ENCODE measurements at places on chromosomes 6 and 20. TPM values are rescaled to one million over a fixed set of nuclear protein-coding genes. Genes with fewer than 3 reads are reported as not detected.

LY6G6F gene
- total RNA-seq: not detected

SYS1 gene
- total RNA-seq: 28.0 TPM

CDH26 gene
- total RNA-seq: 1.6 TPM

PTPRT gene
- total RNA-seq: not detected

DNA sequence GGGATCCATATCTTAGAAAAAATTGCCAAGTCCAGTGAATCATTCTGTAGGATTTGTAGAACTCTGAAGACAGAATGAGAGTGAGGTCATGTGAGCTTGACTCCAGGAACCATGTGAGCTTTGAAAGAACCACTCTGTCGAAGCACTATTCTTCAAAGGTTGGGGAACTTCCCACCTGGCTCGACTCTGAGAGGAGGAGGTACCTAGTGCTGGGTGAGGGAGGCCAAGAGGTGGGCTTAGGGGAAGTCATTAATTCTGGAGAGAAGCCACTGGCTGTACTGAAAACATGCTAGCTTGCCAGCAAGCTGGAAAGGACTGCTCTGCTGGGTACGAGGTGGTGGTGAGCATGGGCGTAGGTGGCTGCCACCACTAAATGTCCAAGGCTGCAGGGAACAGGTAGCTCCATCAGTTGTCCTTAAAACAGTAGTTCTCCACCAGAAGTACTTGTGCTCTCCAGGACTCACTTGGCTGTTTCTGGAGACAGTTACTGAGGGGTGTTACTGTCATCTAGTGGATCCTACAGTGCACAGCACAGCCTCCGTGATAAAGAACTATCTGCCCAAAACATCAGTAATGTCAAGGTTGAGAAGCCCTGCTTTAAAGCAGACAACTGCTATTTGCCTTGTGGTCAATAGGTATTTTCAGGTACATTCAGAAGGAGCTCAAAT lies 34.7 kb upstream of the SYNJ2 start:
- no peak for DNase-seq

DNA sequence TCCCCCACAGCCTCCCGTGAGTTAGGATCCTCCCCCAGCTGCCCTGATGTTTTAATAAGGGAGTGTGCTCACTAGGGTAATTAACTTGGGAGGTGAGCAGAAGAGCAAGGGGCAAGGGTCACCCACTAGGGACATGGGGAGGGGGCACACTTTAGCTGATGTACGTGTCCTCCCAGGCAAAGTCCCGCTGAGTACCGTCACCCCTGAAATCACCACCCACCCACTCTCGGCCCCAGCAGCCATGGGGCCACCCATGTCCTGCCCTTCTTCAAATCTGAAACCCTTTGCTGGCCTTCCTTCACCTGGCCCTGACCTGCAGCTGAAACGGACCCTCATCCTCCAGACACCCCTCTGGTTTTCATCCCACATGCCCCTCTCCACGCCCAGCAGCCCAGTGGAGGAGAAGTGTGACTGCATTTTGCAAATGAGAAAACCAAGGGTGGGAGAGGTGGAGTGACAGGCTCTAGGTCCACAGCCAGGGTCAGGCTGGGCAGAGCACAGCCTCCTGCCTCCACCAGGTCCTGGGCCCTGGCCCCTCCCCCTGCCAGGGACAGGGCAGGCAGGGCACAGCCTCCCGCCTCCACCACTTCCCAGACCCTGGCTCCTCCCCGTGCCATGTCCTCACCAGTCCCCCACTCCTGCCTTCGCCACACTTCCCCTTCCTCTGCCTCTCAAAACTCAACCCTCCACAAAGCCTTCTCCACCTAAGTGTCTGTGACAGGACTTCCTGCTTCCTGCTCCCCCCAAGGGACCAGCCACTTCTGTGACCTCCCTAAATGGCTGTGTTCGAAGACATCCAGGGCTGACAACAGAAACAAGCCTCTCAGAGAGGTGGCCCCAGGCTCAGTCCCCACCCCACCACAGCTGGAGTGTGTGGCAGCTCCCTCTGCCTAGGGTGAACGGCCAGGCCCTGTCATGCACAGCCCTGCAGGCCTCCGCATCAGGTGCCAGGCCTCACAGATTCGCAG lies 15.1 kb downstream of the ACSS1 start:
- peak; percentile 11 for DNase-seq

DNA sequence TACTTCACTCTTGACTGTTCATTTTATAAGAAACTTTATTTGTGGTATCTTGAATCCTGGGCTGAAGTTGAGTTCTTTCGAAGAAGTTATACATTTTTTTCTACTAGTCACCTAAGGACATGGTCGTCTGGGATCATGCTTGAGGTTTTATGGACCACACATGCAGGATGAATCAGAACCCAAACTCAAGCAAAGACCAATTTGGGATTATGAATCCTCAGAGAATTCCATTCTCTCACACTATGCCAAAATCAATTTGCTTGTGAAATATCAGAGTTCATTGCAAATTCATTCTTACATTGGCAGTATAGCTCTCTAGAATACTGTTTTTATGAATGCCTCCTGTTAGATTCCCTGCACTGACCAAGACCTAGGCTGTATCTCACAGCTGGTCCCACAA lies 114.3 kb upstream of the HDAC2 start:
- no peak for DNase-seq

DNA sequence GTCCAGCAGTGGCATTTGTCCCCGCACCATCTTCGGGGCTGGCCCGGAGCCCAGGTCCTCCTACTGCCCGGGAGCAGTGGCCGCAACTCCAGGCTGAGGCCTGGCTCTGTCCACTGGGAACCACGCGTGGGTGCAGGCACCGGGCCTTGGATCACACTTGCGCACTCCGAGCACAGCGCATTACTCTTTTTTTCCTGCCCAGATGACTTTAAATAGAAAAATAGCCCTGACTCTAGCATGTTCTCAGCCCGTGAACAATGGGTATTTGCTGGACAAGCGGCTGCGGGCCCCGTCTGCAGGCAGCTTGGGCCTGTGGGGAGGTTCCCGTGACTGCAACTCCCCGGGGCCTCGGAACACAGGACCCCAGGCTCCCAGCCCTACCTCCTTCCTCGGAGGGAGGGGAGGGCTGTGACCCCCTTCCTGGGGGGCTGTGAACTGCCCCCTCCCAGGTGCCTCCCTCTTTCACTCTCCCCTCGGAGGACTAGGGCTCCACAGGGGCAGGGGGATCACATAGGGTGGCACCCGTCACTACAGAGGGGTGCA lies 162.2 kb downstream of the TBXT start:
- no peak for DNase-seq

GRCh38 chr6:83592770-83593394 lies 80.5 kb downstream of the PRSS35 start:
- DNase-seq: no peak

GRCh38 chr6:144655376-144655775 lies 370.2 kb downstream of the UTRN start:
- no peak for DNase-seq

- DNase-seq: no peak
Observed at GRCh38 chr6:47221565-47221964, 88.1 kb downstream of the TNFRSF21 start.

- DNase-seq: no peak
Observed at GRCh38 chr6:144296973-144297372, 11.8 kb downstream of the UTRN start.

GRCh38 chr20:34715384-34715783 lies 11.2 kb downstream of the TP53INP2 start:
- DNase-seq: no peak

DNA sequence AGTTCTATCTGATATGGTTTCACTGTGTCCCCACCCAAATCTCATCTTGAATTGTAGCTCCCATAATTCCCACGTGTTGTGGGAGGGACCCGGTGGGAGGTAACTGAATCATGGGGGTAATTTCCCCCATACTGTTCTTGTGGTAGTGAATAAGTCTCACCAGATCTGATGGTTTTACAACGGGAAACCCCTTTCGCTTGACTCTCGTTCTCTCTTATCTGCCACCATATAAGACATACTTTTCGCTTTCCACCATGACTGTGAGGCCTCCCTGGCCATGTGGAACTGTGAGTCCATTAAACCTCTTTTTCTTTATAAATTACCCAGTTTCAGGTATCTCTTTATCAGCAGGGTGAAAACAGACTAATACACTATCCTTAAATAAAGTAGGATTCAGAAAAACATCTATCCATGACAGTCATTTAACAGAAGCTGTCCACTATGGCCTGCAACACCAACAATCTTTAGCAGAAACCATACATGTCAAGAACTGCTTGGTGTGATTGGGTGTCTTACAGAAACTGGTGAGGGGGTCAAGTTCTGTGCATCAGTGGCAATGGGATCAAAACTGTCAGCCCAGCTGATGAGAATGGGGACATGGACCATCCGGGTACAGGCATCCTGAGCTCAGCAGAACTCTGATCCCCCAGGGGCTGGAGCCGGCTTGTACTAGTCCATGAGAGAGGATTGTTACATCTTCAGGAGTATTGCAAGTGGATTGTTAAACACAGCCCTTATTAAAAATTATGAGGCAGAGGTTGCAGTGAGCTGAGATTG lies 59.2 kb downstream of the SCML4 start:
- DNase-seq: no peak

GRCh38 chr20:53360852-53361251 lies 232.8 kb downstream of the ZNF217 start:
- DNase-seq: no peak

DNA sequence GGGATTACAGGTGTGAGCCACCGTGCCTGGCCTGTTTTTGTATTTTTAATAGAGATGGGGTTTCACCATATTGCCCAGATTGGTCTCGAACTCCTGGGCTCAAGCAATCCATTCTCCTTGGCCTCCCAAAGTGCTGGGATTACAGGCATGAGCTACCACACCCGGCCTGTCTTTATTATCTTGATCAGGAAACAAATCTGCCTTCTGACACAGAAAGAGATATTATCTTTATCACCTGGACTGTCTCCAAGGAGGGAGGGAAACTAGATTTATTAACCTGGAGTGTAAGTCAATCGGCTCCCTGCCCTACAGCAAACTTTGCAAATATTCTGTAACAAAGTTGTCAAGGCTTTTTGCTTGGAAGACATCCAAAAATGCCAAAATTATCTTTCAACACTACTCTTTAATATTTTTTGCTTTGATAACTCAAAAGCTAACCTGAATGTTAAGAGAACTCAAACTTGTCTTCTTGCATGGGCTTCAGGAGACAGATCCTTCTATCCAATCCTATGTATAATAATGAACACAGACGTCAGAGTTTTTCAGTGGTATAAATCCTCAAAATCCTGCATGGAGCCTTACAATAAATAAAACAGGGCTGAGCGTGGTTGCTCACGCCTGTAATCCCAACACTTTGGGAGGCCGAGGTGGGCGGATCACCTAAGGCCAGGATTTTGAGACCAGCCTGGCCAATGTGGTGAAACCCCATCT lies 85.0 kb upstream of the LOC128125822 start:
- DNase-seq: no peak

- no peak for DNase-seq
Observed at GRCh38 chr20:47667086-47667485, 118.2 kb downstream of the SULF2 start.

GRCh38 chr20:11401988-11402387 lies 515.7 kb upstream of the BTBD3 start:
- no peak for DNase-seq

DNA sequence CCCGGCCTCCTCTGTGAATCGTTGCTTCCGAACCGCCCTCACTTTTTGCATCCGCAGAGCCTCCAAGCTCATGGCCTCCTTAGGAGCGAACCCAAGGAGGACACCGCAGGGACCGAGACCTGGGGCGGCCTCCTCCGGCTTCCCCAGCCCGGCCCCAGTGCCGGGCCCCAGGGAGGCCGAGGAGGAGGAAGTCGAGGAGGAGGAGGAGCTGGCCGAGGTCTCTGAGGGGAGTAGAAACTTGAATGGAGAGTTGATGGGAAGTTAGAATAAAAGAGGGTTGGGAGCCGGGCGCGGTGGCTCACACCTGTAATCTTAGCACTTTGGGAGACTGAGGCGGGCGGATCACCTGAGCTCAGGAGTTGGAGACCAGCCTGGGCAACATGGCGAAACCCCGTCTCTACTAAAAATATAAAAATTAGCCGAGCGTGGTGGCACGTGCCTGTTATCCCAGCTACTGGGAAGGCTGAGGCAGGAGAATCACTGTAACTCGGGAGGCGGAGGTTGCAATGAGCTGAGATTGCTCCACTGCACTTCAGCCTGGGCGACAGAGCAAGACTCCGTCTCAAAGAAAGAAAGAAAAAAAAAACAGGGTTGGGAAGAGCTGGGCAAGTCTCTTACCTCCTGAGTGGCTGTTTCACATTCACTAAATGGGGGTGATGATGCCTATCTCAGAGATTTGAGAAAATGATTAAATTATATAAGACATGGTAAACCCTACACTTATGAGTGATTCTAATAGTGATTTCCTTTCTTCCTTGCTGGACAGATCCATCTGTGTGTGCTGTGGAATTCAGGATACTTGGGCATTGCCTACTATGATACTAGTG lies 805 bp downstream of the MSH5 start:
- no peak for DNase-seq

DNA sequence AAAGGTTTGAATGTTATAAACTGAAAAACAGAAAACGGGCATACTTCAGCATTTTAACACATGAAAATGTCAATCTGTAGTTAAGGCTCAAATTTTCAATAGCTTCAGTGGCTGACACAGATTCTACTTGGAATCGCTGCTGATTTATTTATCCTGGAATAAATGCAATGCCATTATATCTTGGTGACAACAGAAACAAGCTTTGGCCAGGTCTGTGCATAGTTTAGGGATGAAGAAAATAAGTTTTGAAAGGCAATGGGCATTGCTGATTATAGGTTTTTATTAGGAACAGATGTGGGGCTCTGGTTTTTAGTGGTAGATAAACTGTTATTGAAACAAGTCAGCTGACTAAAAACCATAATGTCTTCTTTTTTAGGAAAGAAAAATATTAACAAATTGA lies 96.8 kb upstream of the SOX4 start:
- no peak for DNase-seq

- DNase-seq: no peak
Observed at GRCh38 chr6:131885237-131885636, 65.9 kb downstream of the CCN2 start.

DNA sequence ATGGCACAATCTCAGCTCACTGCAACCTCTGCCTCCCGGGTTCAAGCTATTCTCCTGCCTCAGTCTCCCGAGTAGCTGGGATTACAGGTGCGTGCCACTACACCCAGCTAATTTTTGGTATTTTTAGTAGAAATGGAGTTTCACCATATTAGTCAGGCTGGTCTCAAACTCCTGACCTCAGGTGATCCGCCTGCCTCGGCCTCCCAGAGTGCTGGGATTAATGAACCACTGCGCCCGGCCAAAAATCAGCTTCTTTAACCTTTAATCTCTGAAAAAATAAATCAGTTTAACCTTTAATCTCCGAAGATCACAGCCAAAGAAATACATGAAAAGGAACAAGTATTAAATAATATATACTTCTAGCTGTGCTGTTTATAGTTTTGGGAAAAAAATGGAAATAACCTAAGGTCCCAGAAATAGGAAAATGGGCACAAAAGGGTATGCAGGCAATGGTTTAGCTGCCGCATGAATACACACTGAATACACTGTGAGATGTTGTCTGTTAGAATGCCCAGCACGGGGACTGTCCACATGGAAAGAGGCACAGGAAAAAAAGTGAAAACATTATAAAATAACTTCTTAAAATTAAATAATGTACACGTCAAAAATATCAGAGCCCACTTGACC lies 1.6 kb downstream of the NQO2 start:
- no peak for DNase-seq
